ENCODE measurements at places on chromosomes 4 and X.

GRCh38 chrX:106168107-106168506 lies at the start of gene PWWP3B:
Gene PWWP3B (plus strand): TSS chrX:106168305. CDS start chrX:106205433, 37,128 bp downstream.
- H3K27ac ChIP-seq, result no peak within 1 kb of the TSS
- no peaks in the 10 kb centered on the region for H3K36me3 ChIP-seq
- peak within 1 kb of the TSS; percentile 34 for H3K4me3 ChIP-seq
- no peak for DNase-seq

GRCh38 chr4:170278460-170278859 lies 188.7 kb upstream of the AADAT start:
- H3K36me3 ChIP-seq, result no peaks in the 10 kb centered on the region
- no peak for DNase-seq
- H3K27me3 ChIP-seq, result no peaks in the 10 kb centered on the region
- H3K27ac ChIP-seq, result no peak overlapping the region

GRCh38 chr4:123706973-123707372 lies 310.4 kb downstream of the SPRY1 start:
- no peaks in the 10 kb centered on the region for H3K27me3 ChIP-seq
- no peak for DNase-seq
- no peaks in the 10 kb centered on the region for H3K36me3 ChIP-seq
- H3K4me3 ChIP-seq, result no peak overlapping the region

- H3K4me3 ChIP-seq, result no peak overlapping the region
- peak overlapping the region; percentile 92 for H3K27ac ChIP-seq
- no peaks in the 10 kb centered on the region for H3K36me3 ChIP-seq
- H3K4me1 ChIP-seq, result peaks cover 5% of the 10 kb centered on the region
Measured at GRCh38 chr4:122830426-122831095, 3.9 kb downstream of the FGF2 start.

DNA sequence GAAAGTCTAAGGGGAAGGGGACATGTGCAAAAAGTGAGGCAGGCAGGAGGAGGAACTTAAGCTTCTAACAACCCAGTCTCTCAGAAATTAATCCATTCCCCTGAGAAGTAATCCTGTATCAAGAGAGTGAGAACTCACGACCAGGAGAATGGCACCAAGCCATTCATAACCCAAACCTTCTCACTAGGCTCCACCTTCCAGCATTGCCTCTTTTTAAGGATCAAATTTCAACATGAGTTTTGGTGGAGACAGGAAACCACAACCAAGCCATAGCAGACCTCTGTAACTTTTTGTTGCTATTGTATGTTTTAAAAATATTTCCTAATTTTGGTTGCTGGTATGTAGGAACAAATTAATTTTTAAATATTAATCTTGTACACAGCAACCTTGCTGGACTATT lies 32.8 kb downstream of the PASD1 start:
- no peaks in the 10 kb centered on the region for H3K27me3 ChIP-seq
- H3K4me1 ChIP-seq, result no peaks in the 10 kb centered on the region
- no peak overlapping the region for H3K27ac ChIP-seq
- H3K4me3 ChIP-seq, result no peak overlapping the region
- DNase-seq, result no peak

DNA sequence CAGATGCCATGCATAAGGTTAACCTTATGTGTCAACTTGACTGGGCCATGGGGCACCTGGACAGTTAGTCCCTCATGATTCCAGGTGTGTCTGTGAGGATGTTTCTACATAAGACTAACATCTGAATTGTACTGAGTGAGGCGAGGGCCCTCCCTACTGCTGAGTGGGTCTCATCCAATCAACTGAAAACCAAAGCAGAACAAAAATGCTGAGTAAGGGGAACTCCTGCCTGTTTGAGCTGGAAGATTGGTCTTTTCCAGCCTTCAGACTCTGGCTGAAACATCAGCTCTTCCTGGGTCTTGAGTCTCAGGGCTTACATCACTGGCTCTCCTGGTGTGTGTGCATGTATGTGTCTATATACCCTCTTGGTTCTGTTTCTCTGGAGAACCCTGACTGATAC lies 13.8 kb downstream of the NELFA start:
- no peaks in the 10 kb centered on the region for H3K4me1 ChIP-seq
- no peak overlapping the region for H3K4me3 ChIP-seq
- no peak overlapping the region for H3K27ac ChIP-seq
- DNase-seq, result no peak

- no peaks in the 10 kb centered on the region for H3K36me3 ChIP-seq
- peak within 1 kb of the TSS; percentile 43 for H3K4me3 ChIP-seq
- H3K27ac ChIP-seq, result no peak within 1 kb of the TSS
Measured at GRCh38 chr4:65670331-65671031, at the start of gene EPHA5. Gene EPHA5 (minus strand): TSS chr4:65670489. CDS start chr4:65669742, 747 bp downstream.

GRCh38 chr4:141066690-141067089 lies 66.6 kb downstream of the RNF150 start:
- DNase-seq, result no peak
- H3K4me1 ChIP-seq, result no peaks in the 10 kb centered on the region
- no peaks in the 10 kb centered on the region for H3K36me3 ChIP-seq
- no peaks in the 10 kb centered on the region for H3K27me3 ChIP-seq
- H3K27ac ChIP-seq, result no peak overlapping the region

GRCh38 chr4:186739317-186739716 lies 15.7 kb upstream of the FAT1 start:
- no peaks in the 10 kb centered on the region for H3K36me3 ChIP-seq
- H3K27me3 ChIP-seq, result no peaks in the 10 kb centered on the region
- H3K4me3 ChIP-seq, result no peak overlapping the region
- no peaks in the 10 kb centered on the region for H3K4me1 ChIP-seq
- DNase-seq, result no peak

DNA sequence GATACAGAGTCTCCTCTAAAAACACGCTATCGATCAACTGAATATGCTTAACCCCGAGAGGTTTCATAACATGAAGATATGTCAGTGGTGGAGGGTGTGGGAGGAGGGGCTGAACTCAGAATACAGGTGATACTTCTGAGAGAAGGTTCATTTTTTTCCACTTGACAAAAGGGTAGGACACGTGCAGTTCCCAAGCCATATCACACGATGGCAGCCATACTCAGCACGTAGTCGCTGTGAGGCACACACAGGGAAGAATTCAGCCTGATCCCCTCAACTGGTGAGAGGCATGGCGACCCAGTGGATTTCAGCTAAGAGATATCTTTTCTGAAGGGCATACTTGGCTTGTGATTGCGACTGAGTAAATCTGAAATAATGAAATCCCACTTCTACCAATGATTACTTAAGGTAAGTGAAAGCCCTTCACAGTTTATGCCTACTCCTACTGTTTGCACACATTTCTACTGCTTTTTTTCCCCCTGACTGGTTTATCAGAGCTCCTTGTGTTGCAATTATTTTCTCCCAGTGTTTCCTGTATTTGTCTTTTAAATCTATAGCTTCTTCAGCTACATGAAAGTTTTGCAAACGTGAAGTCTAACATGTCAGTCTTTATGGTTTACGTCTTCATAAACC lies 133.1 kb downstream of the CORIN start:
- H3K4me1 ChIP-seq, result no peaks in the 10 kb centered on the region
- H3K4me3 ChIP-seq, result no peak overlapping the region
- H3K27ac ChIP-seq, result no peak overlapping the region
- no peak for DNase-seq

- no peaks in the 10 kb centered on the region for H3K27me3 ChIP-seq
- H3K27ac ChIP-seq, result no peak overlapping the region
- DNase-seq, result no peak
- no peak overlapping the region for H3K4me3 ChIP-seq
- no peaks in the 10 kb centered on the region for H3K4me1 ChIP-seq
Measured at GRCh38 chr4:110190249-110190648, 8.2 kb downstream of the ELOVL6 start.

GRCh38 chr4:110629780-110630687 lies 7.2 kb upstream of the PITX2 start:
- no peak overlapping the region for H3K27ac ChIP-seq
- no peak overlapping the region for H3K4me3 ChIP-seq
- H3K27me3 ChIP-seq, result peaks cover 13% of the 10 kb centered on the region
- peaks cover 6% of the 10 kb centered on the region for H3K4me1 ChIP-seq

- no peaks in the 10 kb centered on the region for H3K27me3 ChIP-seq
- no peak for DNase-seq
- H3K36me3 ChIP-seq, result no peaks in the 10 kb centered on the region
- no peak overlapping the region for H3K4me3 ChIP-seq
- H3K4me1 ChIP-seq, result no peaks in the 10 kb centered on the region
- H3K27ac ChIP-seq, result no peak overlapping the region
Measured at GRCh38 chr4:7463566-7464258, 29.0 kb upstream of the PSAPL1 start.

GRCh38 chr4:184838249-184839074 lies 12.7 kb upstream of the ACSL1 start:
- H3K27ac ChIP-seq, result no peak overlapping the region
- no peak for DNase-seq
- H3K27me3 ChIP-seq, result no peaks in the 10 kb centered on the region
- H3K4me1 ChIP-seq, result no peaks in the 10 kb centered on the region

DNA sequence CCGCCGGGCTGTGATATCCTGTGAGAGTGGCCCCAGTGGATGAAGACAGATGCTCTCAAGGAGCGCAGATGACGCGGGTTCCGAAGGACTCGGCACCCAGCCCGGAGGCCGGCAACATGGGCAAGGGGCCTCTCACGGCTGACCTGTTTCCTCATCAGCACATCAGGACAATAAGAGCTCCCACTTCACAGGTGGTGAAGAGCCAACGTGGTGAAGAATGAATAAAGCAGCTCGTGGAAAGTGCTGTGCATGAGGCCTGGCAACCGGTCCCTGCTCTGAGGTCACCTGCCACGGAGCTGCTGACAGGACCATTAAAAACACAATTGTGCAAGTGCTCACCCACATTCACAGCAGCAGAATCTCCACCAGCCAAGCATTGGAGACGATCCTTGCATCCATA lies 22.9 kb downstream of the ABLIM2 start:
- no peaks in the 10 kb centered on the region for H3K4me1 ChIP-seq
- H3K36me3 ChIP-seq, result no peaks in the 10 kb centered on the region
- no peak for DNase-seq
- H3K4me3 ChIP-seq, result no peak overlapping the region
- H3K27me3 ChIP-seq, result no peaks in the 10 kb centered on the region

- H3K4me1 ChIP-seq, result no peaks in the 10 kb centered on the region
- DNase-seq, result no peak
- no peak overlapping the region for H3K27ac ChIP-seq
- no peaks in the 10 kb centered on the region for H3K27me3 ChIP-seq
- no peaks in the 10 kb centered on the region for H3K36me3 ChIP-seq
Measured at GRCh38 chr4:114310296-114310925, 288.2 kb upstream of the UGT8 start.

- H3K27me3 ChIP-seq, result no peaks in the 10 kb centered on the region
- H3K4me3 ChIP-seq, result no peak overlapping the region
- H3K27ac ChIP-seq, result no peak overlapping the region
- H3K4me1 ChIP-seq, result no peaks in the 10 kb centered on the region
Measured at GRCh38 chr4:104411502-104411901, 83.2 kb downstream of the CXXC4 start.

DNA sequence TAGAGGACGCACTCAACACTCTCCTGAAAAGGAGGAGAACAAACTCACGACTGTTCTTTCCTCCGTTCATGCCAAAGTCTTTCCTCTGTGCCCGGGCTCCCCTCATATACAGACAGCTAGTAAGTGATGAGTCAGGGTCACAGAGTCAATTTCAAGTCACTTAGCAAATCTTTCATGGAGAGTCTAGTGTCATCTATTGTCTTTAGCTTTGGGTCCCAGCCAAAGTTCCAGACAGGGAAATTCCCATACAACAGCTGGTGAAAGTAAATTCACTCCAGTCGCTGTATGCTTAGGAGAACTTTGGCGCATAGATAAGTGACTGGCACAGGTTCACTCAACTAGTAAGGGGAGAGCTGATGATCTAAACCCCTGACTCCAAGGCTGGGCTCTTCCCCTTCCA lies 226.5 kb downstream of the MID1 start:
- peaks cover 19% of the 10 kb centered on the region for H3K27me3 ChIP-seq
- no peak overlapping the region for H3K4me3 ChIP-seq
- H3K4me1 ChIP-seq, result no peaks in the 10 kb centered on the region
- no peak overlapping the region for H3K27ac ChIP-seq
- H3K36me3 ChIP-seq, result no peaks in the 10 kb centered on the region
- no peak for DNase-seq

GRCh38 chr4:1201851-1202525 lies 29.6 kb upstream of the SPON2 start:
- DNase-seq, result peak; percentile 68
- no peak overlapping the region for H3K4me3 ChIP-seq
- no peaks in the 10 kb centered on the region for H3K36me3 ChIP-seq
- H3K27me3 ChIP-seq, result no peaks in the 10 kb centered on the region
- H3K4me1 ChIP-seq, result peaks cover 6% of the 10 kb centered on the region

DNA sequence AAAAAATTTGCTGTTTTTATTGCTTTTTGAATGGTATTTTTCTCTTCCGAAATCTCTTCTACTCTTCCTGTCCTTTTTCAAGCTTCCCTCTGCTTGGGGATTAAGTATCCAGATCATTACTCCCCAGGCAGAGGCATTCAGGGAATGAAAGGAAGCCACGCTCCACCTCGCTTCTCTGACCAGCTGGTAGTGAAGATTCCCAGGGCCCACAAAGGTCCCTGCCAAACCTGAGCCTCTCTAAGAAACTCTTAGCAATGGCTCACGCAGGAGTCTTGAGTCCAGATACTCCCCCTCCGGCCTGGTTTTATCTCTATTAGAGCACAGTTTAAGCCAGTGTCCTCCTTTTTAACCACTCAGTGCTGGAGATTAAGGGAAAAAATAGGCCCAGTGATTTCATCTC lies 51.4 kb upstream of the SOD3 start:
- DNase-seq, result no peak
- no peak overlapping the region for H3K4me3 ChIP-seq
- no peaks in the 10 kb centered on the region for H3K4me1 ChIP-seq
- H3K27me3 ChIP-seq, result no peaks in the 10 kb centered on the region

DNA sequence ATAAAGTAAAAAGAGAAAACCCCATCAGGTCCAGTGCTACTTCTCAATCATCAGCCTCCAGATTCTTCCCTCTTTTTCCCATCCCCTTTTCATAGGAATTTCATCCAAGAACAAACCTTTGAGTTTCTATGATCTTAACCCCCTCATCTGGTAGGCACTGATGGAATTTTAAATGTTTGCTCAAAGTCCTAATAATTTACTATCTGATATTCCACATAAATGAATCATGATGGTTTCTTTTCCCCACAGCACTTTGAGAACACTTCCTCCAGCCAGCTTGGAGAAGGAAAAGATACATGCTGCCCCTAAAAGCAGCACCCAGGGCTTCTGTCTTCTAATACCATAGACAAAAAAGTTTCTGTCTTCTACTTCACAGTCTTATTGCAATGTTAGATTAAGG lies 19.4 kb upstream of the KLHL8 start:
- no peaks in the 10 kb centered on the region for H3K36me3 ChIP-seq
- H3K27me3 ChIP-seq, result no peaks in the 10 kb centered on the region
- no peaks in the 10 kb centered on the region for H3K4me1 ChIP-seq
- no peak overlapping the region for H3K4me3 ChIP-seq

- H3K27ac ChIP-seq, result no peak overlapping the region
- H3K36me3 ChIP-seq, result no peaks in the 10 kb centered on the region
- H3K27me3 ChIP-seq, result peaks cover 10% of the 10 kb centered on the region
- H3K4me3 ChIP-seq, result no peak overlapping the region
Measured at GRCh38 chrX:13096728-13097127, 52.3 kb upstream of the FAM9C start.

DNA sequence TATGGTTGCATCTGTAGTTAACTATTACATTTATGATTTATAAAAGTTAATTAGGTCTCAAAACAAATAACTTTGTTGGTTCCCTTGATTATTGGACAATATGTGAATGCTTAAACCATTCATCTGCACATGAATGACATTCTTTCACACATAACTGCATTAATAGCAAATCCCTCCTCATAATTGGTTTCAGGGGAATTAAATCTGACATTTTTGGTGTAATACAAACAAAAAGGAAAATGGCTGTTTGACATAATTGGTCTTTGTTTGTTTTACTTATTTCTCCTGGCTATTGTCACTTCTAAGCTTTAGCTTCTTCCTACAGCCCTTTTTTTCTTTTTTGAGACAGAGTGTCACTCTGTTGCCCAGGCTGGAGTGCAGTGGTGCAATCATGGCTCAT lies 71.9 kb downstream of the TBC1D9 start:
- no peak overlapping the region for H3K27ac ChIP-seq
- no peak for DNase-seq
- no peak overlapping the region for H3K4me3 ChIP-seq
- H3K27me3 ChIP-seq, result no peaks in the 10 kb centered on the region
- H3K36me3 ChIP-seq, result peaks cover 5% of the 10 kb centered on the region
- H3K4me1 ChIP-seq, result no peaks in the 10 kb centered on the region
